ENCODE measurements at places on chromosomes 6 and 20. TPM values are rescaled to one million over a fixed set of nuclear protein-coding genes. Genes with fewer than 3 reads are reported as not detected.

Gene BTNL2
- not detected for total RNA-seq

Gene GTSF1L
- not detected for total RNA-seq

Gene SPAG4
- 2.7 TPM for total RNA-seq

Gene SLC52A3
- total RNA-seq = 3.6 TPM

Gene SPDEF
- 0.69 TPM for total RNA-seq

Gene COL9A1
- total RNA-seq = 14.1 TPM

Gene GABRR1
- 0.16 TPM for total RNA-seq

Gene SLC17A3
- 0.27 TPM for total RNA-seq

Gene SLCO4A1
- total RNA-seq = 38.3 TPM

Gene PYGB
- 61.9 TPM for total RNA-seq

Gene VSTM2L
- total RNA-seq = 1.9 TPM

Gene OLIG3
- total RNA-seq = 0.27 TPM

Gene CTCFL
- total RNA-seq = 2.1 TPM

Gene SCUBE3
- 0.70 TPM for total RNA-seq

Gene TFAP2D
- not detected for total RNA-seq

Gene BHLHE23
- total RNA-seq = 5.0 TPM

Gene RTN4IP1
- total RNA-seq = 17.5 TPM

Gene C6orf15
- total RNA-seq = not detected

Gene CHD6
- total RNA-seq = 41.0 TPM

Gene AKIRIN2
- total RNA-seq = 62.1 TPM

Gene NOTCH4
- 3.5 TPM for total RNA-seq

Gene IYD
- total RNA-seq = not detected

Gene HAO1
- not detected for total RNA-seq

Gene E2F1
- total RNA-seq = 42.6 TPM

Gene TUBE1
- 27.7 TPM for total RNA-seq

Gene AKAP12
- 80.2 TPM for total RNA-seq

Gene PPP1R16B
- total RNA-seq = 12.0 TPM

Gene ARMH2
- not detected for total RNA-seq

Gene RIPK1
- 19.4 TPM for total RNA-seq

Gene DSE
- total RNA-seq = 41.5 TPM

Gene YTHDF1
- 64.5 TPM for total RNA-seq

Gene TCP11
- total RNA-seq = 0.62 TPM

Gene HDGFL1
- not detected for total RNA-seq

Gene PNLDC1
- total RNA-seq = 0.12 TPM

Gene MAVS
- total RNA-seq = 21.9 TPM

Gene GNAS
- total RNA-seq = 1,042 TPM

Gene PACRG
- total RNA-seq = 1.7 TPM

Gene LATS1
- total RNA-seq = 17.2 TPM

Gene DEFB124
- total RNA-seq = 0.52 TPM

Gene NRSN1
- total RNA-seq = 1.5 TPM

Gene KCNG1
- total RNA-seq = 26.3 TPM

Gene CST2
- total RNA-seq = not detected

Gene ADGRB3
- total RNA-seq = 1.9 TPM

Gene PSORS1C1
- total RNA-seq = 0.16 TPM

Gene SLC22A3
- 3.2 TPM for total RNA-seq

Gene COL9A3
- 113 TPM for total RNA-seq

Gene SPATS1
- not detected for total RNA-seq

Gene CFAP206
- total RNA-seq = not detected

Gene UBE2C
- 198 TPM for total RNA-seq

Gene LY6G6D
- total RNA-seq = not detected

Gene SMLR1
- total RNA-seq = not detected

Gene SIRPD
- total RNA-seq = not detected

Gene ZBTB22
- 7.7 TPM for total RNA-seq

Gene EDN1
- 0.58 TPM for total RNA-seq

Gene ADGB
- not detected for total RNA-seq

Gene ZSCAN16
- total RNA-seq = 4.7 TPM

Gene CDSN
- total RNA-seq = not detected

Gene DEFB114
- total RNA-seq = not detected
